ENCODE measurements at places on chromosomes 7 and 10. TPM values are rescaled to one million over a fixed set of nuclear protein-coding genes. Genes with fewer than 3 reads are reported as not detected.

Gene IL6
- 1.4 TPM for total RNA-seq

Gene HYAL4
- total RNA-seq = not detected

Gene GCK
- total RNA-seq = not detected

Gene MYOZ1
- total RNA-seq = not detected

Gene PNLIP
- 0.12 TPM for total RNA-seq

Gene GPR37
- 0.57 TPM for total RNA-seq

Gene MBL2
- total RNA-seq = not detected

Gene ADCYAP1R1
- total RNA-seq = 0.02 TPM

Gene PRKCQ
- total RNA-seq = 3.3 TPM

Gene WNT8B
- not detected for total RNA-seq

Gene CCDC172
- total RNA-seq = not detected

Data from A549 treated with Mapracorat at 1 μM for 4 hours (cell line).